ENCODE measurements at places on chromosomes 5 and 9. TPM values are rescaled to one million over a fixed set of nuclear protein-coding genes. Genes with fewer than 3 reads are reported as not detected.

FIBCD1 gene
- total RNA-seq, result 6.8 TPM

GRCh38 chr5:132294728-132295504, 722 bp downstream of the SLC22A4 start:
- DNase-seq, result no peak

GRCh38 chr9:135039266-135039870, 48.1 kb upstream of the OLFM1 start:
- DNase-seq, result no peak

DNA sequence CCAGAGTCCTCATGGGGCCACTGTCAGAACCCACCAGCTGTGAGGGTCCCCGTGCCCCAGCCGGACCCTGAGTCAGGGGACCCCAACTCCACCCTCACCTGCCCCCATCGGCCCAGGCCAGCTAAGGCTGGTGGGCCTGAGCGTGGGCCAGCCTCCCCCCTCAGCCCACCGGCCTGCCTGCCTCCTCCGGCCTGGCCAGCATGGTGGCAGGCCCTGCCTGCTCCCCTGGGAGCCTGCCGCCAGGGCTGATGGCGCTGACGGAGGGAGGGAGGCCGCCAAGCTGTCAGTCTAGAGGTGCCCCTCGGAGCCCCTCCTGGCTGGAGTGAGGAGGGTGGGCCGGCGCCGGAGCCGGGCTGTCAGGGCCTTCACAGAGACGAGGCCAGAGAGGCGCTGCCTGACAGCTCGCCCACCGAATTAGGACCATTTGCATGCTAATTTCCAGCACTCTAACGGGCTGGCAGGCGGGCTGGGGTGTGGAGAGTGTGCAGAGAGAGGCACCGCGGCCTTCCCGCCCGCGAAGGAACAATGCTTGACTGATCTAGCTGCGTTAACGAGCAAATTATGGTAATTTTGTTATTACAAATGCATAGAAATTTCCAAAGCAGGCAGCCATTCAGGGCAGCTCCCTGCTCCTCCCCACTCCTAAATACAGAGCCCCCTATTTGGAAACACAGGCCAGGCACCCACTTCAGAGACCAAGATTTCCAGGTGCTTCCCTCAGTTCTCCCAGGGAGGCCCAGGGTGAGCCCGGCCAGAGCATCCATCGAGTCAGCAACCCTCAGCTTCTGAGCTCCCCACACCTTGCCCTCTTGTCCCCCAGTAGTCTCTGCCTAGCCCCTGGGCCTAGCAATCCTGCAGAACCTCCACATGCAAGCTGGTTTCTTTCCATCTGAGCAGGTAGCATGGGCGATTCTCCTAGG, 169.3 kb downstream of the PAX5 start:
- no peak for DNase-seq

DNA sequence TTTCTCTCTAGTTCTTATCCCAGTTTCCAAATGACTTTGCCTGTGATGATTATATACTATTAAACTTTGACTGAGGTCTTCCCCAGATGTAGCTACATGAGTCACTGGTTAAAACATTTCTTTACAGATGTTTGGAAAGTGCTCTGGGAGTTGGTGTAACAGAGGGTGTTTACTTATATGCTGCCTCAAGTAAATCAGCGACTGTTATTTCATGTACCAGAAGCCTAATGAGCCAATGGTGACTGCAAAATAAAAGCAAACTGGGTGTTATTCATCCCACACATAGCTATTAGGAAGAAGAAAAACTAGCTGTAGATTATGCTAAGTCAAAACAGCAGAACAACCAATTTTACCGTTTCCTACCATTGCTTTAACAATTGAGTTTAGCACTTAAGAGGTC, 929.7 kb upstream of the SEMA6A start:
- no peak for DNase-seq

DNA sequence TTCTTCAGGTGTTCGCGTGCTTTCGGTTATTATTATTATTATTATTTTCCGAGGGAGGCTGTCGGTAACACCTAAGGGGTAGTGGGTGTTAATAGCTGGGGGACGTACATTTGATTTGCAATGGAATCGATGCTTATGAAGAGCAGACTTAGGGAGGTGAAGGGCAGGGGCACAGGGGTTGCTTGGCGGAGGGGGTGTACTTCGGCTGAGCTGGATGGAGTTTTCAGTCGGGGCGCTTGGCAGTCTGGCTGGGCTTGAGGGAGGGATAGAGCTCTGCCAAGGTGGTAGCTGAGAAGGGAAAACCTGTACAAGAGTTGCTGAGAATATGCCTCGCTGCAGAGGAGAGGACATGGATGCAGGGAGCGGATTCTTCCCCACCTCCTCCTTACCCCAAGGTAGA, 617 bp upstream of the PTPRD start:
- DNase-seq, result peak; percentile 34

PAPPA gene
- total RNA-seq, result 219 TPM

All from chondrocyte (in vitro differentiated cells).